ENCODE measurements at places on chromosomes 7 and 10.
A peak's percentile ranks its signal among the peaks of the same experiment; 100 is the strongest.

GRCh38 chr7:26584987-26585665 lies 279.3 kb downstream of the SKAP2 start:
- DNase-seq = no peak

- DNase-seq = peak; percentile 77
Measured at GRCh38 chr7:149764481-149765398, 8.6 kb downstream of the ZNF467 start.

DNA sequence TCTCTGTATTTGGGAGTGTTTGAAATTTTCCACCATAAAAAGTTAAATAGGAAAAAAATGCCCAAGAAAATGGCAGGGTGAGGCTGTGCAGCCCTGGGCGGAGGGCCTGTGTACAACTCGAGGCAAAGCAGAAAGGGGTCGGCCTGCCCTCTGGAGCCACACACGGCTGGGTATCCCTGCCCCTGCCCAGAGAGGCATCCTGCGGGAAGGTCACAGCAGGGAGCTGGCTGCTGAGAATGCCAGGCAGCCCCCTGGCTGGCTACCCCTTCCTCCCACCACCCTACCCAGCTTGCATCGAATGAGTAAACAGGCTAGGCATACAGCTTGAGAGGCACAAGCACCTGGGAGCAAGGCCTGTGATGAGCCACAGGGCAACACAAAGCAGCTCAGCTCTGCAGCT lies 46.1 kb downstream of the CAMK2B start:
- DNase-seq = no peak

GRCh38 chr7:71769326-71769725 lies 637.4 kb downstream of the GALNT17 start:
- DNase-seq = no peak

DNA sequence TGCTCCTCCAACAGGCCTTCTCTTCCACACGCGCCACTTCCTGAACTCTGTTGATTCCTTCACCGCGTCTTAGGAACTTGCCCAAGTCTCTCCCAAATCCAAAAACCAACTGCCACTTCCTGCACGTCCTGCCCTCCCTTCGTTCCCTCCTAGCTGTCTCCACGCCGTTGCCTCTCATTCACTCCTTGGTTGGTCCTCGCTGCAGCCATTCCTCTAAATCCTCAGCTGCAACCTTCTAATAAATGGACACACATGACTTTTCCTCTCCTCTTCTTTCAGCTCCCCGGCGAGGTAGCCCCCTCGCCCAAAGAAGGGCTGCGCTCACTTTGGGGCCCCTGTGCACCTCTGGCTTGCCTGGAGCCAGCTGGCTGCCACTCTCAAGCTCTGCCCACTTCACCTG lies 110.2 kb downstream of the XRCC2 start:
- DNase-seq = no peak

GRCh38 chr10:78109210-78109609 lies 75.5 kb downstream of the RPS24 start:
- peak; percentile 23 for DNase-seq

DNA sequence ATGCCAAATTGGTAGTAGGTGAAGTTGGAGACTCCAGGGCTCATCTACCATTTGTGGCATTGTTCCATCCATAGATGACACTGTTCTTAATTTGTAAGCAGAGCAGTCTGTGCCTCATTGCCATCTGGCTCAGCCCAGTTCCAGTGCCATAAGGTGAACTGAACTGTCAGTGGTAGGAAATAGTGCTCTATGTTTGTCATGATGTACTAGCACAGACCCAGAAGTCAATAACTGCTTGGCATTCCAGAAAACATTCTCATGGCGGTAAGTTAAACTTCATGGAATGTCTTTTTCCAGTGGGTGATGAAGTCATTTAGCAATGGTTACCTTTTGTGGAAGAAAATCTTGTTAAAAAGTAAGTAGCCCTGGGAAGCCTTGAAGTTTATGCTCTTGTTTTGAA lies 302.7 kb downstream of the SUGCT start:
- no peak for DNase-seq

- no peak for DNase-seq
Measured at GRCh38 chr7:118109607-118110006, 74.4 kb upstream of the LSM8 start.

DNA sequence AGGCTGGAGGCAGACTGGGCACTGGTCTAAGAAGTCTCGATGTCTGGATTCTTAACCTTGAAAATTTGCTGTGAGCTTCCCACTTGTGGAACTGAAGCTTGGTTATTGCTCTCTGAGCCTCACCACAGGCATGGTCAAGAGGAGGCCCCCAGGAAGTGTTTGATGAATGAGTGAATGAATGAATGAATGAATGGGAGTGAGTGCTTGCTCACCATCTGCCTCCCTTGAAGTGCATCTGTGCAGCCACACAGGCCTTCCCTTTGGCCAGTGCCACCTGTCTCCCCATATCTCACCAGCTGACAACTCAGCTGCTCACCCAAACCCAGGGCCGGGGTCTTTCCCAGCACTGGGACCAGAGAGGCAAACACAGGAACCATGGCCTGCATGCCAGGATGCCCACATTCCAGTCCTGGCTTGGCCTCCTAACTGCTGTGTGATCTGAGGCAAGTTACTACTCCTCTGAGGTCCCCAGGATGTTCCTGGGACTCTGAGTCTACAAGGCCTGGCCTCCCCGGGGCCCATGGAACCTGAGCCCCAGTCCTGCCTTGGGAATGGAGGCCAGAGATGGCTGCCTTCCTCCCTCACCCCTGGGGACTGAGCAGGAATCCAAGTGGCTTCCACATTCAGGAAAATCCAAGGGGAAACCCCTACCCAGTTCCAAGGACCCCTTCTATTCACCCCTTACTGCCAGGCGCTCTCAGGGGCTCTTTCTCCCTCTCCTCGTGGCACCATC lies 51.4 kb upstream of the SLC29A3 start:
- DNase-seq = no peak

DNA sequence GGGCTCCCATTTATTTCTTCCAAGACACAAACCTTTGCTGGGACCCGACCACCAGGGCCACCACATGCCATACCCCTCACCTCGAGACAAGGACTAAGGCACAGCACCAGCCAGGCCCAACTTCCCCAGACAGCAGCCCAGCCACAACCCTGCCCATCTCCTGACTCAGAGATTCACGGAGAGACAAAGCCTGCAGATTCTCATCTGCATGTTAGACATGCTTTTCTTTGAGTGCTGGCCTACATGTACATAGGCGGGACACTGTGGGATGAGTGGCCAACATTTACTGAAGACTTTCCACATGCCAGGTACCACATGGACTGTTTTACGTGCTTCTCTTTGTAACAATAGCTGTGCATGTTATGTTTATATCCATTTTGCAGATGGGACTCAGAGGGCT lies 221.3 kb upstream of the ZMIZ1 start:
- no peak for DNase-seq

DNA sequence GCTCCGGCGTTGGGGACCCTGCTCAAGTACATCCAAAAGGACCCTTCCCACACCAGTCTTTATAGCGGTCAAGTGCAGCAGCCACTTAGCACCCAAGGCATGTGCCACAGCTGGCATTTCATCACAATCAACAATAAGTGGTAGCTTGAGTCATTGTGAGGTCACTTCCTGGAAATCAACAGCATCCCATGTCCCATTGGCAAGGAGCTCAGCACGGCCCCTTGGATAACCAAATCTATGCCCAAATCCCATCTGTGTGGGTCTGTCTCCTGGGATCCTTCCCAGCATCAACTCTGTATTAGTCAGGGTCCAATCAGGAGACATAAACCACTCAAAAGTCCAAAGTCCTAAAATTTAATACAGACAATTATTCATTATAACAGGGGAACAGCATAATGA lies 27.1 kb downstream of the MDH2 start:
- DNase-seq = no peak

- DNase-seq = no peak
Measured at GRCh38 chr10:11255796-11256444, 238.2 kb downstream of the CELF2 start.

GRCh38 chr10:3048119-3049019 lies 19.0 kb upstream of the PFKP start:
- DNase-seq = peak; percentile 86

DNA sequence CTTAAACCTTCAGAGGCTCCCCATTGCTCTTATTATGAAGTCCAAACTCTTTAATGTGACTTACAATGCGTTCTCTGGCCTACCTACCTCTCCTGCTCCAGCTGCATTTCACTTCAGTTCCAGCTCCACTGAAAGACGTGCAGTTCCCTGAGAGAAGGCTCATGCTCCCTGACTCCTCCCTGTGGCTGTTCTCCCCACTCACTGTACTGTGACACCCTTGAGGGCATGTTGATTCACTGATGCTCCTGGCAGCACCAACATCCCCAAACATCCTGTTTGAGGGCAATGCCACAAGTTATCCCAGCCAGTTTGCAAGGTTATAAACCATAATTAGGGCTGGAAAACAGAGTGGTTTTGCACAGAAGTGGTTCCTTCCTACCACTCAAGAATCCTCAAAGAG lies 111.2 kb downstream of the LSM5 start:
- no peak for DNase-seq

- DNase-seq = no peak
Measured at GRCh38 chr7:45071528-45071927, 17.2 kb downstream of the NACAD start.

DNA sequence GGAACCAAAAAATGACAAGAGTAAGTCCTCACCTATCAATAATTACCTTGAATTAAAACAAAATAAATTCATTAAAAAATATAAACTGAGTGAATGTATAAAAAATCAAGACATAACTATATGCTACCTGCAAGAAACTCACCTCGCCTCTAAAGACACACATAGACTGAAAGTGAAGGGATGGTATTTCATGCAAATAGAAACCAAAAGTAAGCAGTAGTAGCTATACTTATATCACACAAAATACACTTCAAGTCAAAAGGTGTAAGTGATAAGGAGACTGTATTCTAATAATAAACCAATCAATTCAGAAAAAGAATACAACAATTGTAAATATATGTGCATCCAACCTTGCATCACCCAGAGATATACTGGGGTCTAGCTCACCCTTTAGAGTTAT lies 332.6 kb downstream of the SH2D4B start:
- DNase-seq = no peak

Measured in ELF-1 (cell line).